Effector memory CD4-positive, alpha-beta T cell (primary cell): ENCODE measurements at places on chromosomes 12 and 14.
A peak's percentile ranks its signal among the peaks of the same experiment; 100 is the strongest.

- H3K27me3 ChIP-seq = no peaks in the 10 kb centered on the region
- H3K4me3 ChIP-seq = no peak overlapping the region
- peaks cover 10% of the 10 kb centered on the region for H3K4me1 ChIP-seq
- peaks cover 29% of the 10 kb centered on the region for H3K36me3 ChIP-seq
- H3K27ac ChIP-seq = no peak overlapping the region
- no peak for DNase-seq
Measured at GRCh38 chr12:64497484-64497883, 45.6 kb downstream of the TBK1 start.

GRCh38 chr12:62542814-62543213 is 76.2 kb downstream of the MON2 start:
- no peak overlapping the region for H3K4me3 ChIP-seq
- DNase-seq = no peak
- no peak overlapping the region for H3K27ac ChIP-seq
- no peaks in the 10 kb centered on the region for H3K27me3 ChIP-seq
- peaks cover 20% of the 10 kb centered on the region for H3K36me3 ChIP-seq
- no peaks in the 10 kb centered on the region for H3K4me1 ChIP-seq

DNA sequence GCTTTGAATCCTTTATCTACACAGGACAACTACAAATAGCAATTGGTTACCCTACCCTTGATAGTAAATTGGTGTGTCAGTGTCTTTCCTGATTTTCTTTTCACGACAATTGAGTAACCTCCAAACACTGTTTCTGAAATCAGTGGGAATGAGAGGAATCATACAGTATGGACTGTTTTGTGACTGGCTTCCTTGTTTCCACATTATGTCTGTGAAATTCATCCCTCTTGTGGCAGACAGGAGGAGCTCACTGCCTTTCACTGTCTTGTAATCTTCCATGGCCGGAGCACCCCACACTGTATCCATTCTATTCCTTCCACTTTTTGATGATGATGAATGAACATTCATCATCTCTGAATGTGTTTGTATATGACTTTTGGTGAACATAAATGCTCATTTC is 164.0 kb upstream of the PZP start:
- DNase-seq = no peak
- no peaks in the 10 kb centered on the region for H3K27me3 ChIP-seq
- H3K27ac ChIP-seq = no peak overlapping the region

DNA sequence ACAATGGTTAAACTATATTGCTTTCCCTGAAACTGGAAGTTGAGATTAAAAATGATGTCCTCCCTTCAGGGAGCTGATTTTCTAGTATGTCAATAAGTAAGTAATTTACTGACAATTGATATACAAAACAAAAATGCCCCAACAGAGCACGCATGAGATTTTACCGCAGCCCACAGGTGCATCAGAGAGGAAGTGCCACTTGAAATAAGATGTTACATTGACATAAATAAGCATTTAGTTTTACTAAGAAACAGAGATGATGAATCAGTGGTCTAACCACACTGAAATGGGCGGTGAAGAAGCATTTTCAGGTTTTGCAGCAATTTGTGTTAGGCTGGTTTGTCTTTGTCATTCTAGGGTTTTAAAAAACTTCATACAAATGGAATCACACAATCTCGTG is 8.8 kb upstream of the CLECL1 start:
- H3K27me3 ChIP-seq = no peaks in the 10 kb centered on the region
- H3K36me3 ChIP-seq = no peaks in the 10 kb centered on the region
- H3K27ac ChIP-seq = peak overlapping the region; percentile 69
- H3K4me1 ChIP-seq = peaks cover 33% of the 10 kb centered on the region
- DNase-seq = peak; percentile 69

DNA sequence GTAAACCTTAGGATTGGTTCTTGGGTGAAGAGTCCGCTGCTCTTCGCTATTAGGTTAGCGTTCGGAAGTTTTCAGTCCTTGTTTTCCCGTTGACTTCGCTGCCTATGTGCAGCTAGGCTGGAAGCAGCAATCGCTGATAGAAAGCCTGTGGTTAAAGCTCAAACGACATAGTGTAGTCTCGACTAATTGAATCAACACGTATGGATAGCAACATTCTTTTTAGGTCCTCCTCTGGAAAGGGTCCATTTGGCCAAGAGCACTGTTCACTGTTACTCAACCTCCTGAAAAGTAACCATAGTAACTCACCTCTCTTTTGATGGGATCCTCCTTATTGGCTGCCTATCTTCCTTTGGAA is 355.5 kb downstream of the SNAPC1 start:
- no peaks in the 10 kb centered on the region for H3K36me3 ChIP-seq
- H3K27me3 ChIP-seq = peaks cover 15% of the 10 kb centered on the region
- H3K4me1 ChIP-seq = peaks cover 9% of the 10 kb centered on the region
- no peak overlapping the region for H3K4me3 ChIP-seq
- DNase-seq = no peak

GRCh38 chr14:103213331-103213730 is 90.1 kb downstream of the TNFAIP2 start:
- DNase-seq = no peak
- no peaks in the 10 kb centered on the region for H3K4me1 ChIP-seq
- H3K4me3 ChIP-seq = no peak overlapping the region
- H3K27ac ChIP-seq = no peak overlapping the region
- H3K27me3 ChIP-seq = peaks cover 18% of the 10 kb centered on the region
- H3K36me3 ChIP-seq = no peaks in the 10 kb centered on the region

- H3K36me3 ChIP-seq = no peaks in the 10 kb centered on the region
- no peaks in the 10 kb centered on the region for H3K27me3 ChIP-seq
- H3K4me3 ChIP-seq = no peak overlapping the region
- H3K27ac ChIP-seq = no peak overlapping the region
- no peaks in the 10 kb centered on the region for H3K4me1 ChIP-seq
Measured at GRCh38 chr12:119835068-119835467, 42.1 kb downstream of the CIT start.

DNA sequence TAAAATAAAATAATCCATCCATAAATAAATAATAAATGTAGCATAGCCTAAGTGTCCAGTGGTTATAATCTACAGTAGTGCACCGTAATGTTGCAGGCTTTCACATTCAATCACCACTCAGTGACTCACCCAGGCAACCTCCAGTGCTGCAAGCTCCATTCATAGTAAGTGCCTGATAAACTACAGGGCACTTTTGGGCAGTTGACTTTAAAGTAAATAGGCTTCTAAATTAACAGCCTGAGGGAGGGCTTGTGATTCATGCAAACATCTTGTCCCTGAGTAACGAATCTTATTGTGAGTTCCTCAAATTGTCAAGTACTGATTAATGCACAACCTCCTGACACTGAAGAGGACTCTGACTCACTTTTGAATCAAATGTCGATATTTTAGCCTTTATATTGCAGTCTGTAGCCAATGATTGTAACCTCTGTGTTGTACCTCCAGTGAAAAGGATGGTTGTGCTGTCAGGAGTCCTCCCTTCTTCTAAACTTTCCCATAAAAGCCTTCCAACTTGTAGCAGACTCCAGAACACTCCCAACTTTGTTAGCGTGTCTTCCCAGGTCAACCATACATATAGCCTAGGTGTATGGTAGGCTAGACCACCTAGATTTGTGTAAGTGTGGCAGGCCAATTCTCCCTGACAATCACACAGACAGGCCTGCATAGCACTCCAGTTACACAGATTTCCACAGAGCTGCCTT is 55.0 kb upstream of the BICD1 start:
- no peaks in the 10 kb centered on the region for H3K4me1 ChIP-seq
- no peak overlapping the region for H3K27ac ChIP-seq
- no peaks in the 10 kb centered on the region for H3K36me3 ChIP-seq
- no peak overlapping the region for H3K4me3 ChIP-seq
- DNase-seq = no peak

- H3K4me1 ChIP-seq = peaks cover 16% of the 10 kb centered on the region
- no peaks in the 10 kb centered on the region for H3K27me3 ChIP-seq
- no peaks in the 10 kb centered on the region for H3K36me3 ChIP-seq
- no peak overlapping the region for H3K4me3 ChIP-seq
- H3K27ac ChIP-seq = no peak overlapping the region
- DNase-seq = no peak
Measured at GRCh38 chr12:4112290-4112689, 161.3 kb upstream of the CCND2 start.

- DNase-seq = no peak
- no peaks in the 10 kb centered on the region for H3K4me1 ChIP-seq
- no peaks in the 10 kb centered on the region for H3K36me3 ChIP-seq
- no peaks in the 10 kb centered on the region for H3K27me3 ChIP-seq
Measured at GRCh38 chr12:28645436-28645835, 455.2 kb downstream of the CCDC91 start.

DNA sequence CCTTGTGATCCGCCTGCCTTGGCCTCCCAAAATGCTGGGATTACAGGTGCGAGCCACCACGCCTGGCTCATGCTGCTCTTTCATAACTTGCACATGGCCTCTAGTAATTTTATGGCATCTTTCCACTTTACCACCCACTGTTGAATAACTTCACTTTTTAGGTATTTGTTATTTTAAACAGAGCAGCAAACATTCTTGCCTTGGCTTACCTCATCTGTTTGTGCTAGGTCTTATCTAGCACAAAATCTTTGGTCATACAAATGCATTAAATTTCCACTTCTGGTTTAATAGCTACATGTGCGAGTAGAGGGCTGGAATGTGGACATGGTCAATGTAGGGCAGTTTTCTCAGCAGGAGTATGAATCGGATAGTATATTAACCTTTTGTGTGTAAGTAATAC is 38.8 kb upstream of the ATF7IP start:
- H3K4me1 ChIP-seq = no peaks in the 10 kb centered on the region
- no peak overlapping the region for H3K4me3 ChIP-seq
- H3K27ac ChIP-seq = no peak overlapping the region
- no peaks in the 10 kb centered on the region for H3K27me3 ChIP-seq
- no peak for DNase-seq

DNA sequence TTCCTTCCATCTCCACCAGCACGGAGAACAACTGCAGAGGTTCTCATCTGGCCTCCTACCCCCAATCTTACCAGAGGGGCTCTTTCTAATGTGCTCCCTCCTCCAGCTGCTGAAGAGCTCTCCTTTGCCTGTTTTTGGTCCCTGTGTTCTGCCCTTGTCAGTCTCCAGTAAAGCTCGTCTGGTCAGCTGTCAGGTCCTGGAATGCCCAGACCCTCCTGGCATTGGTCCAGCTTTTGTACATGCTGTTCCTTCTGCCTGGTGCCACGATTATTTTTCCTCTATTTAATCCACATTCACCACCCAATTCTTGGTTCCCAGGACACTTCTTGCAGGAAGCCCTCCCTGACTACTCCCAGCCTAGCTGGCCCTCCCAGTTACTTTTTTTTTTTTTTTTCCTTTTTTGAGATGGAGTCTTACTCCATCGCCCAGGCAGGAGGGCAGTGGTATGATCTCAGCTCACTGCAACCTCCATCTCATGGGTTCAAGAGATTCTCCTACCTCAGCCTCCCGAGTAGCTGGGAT is 6.5 kb downstream of the SLC8B1 start:
- H3K4me3 ChIP-seq = no peak overlapping the region
- H3K36me3 ChIP-seq = peaks cover 20% of the 10 kb centered on the region
- peaks cover 6% of the 10 kb centered on the region for H3K4me1 ChIP-seq
- H3K27me3 ChIP-seq = no peaks in the 10 kb centered on the region
- no peak for DNase-seq
- H3K27ac ChIP-seq = no peak overlapping the region

- H3K27me3 ChIP-seq = no peaks in the 10 kb centered on the region
- H3K4me3 ChIP-seq = peak overlapping the region; percentile 74
- peaks cover 59% of the 10 kb centered on the region for H3K4me1 ChIP-seq
- peak overlapping the region; percentile 93 for H3K27ac ChIP-seq
Measured at GRCh38 chr14:73760598-73761586, 46.7 kb upstream of the PNMA1 start.

DNA sequence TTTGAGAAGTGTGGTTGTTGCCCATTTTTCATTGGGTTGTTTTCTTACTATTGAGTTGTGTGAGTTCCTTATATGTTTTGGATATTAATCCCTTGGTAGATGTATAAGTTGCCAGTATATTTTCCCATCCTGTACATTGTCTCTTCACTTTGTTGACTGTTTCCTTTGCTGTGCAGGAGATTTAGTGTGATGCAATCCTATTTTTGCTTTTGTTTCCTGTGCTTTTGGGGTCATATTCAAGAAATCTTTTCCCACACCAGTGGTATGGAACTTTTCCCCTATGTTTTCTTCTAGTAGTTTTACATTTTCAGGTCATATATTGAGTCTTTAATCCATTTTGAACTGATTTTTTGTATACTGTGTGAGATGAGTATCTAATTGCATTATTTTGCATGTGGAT is 92.8 kb downstream of the PTHLH start:
- H3K4me3 ChIP-seq = no peak overlapping the region
- no peaks in the 10 kb centered on the region for H3K27me3 ChIP-seq
- H3K4me1 ChIP-seq = no peaks in the 10 kb centered on the region
- DNase-seq = no peak
- H3K27ac ChIP-seq = no peak overlapping the region
- H3K36me3 ChIP-seq = no peaks in the 10 kb centered on the region

DNA sequence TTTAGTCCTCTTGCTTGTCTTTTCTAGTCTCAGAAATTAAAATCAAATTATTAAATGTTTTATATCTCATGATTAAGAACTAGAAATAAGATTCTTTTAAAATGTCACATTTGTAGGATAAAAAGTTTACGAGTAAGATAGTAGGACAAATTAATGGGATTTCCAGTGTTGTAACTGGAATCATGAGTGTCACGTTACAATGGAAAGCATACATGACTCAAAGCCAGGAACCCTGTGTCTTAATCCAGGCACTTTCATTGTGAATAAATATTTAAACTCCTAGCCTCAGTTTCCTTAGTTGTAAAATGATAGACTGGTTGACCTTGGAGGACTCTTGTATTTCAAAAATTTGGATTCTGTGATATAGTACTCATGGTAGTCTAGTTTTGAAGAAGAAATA is 84.9 kb downstream of the MIA2 start:
- no peaks in the 10 kb centered on the region for H3K27me3 ChIP-seq
- no peak overlapping the region for H3K27ac ChIP-seq
- DNase-seq = no peak

DNA sequence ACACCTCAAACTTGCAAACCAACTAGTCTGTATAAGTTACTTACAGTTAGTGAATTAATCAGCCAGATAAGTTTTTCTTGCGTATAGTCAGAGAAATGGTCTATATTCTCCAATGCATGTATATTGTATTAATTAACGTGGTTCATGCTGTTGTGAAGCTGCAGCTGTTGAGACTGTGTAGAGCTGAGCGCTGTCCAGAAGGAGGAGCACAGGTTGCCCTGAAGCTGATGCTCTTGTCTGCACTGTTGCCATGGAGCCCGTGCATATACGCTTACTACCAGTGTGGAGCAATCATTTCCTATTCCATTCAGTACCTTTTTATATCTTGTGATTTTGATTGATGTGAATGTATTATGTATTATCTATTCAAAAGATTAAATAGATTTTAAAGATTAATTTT is 74.3 kb upstream of the ARID2 start:
- no peaks in the 10 kb centered on the region for H3K36me3 ChIP-seq
- no peak overlapping the region for H3K27ac ChIP-seq
- H3K27me3 ChIP-seq = no peaks in the 10 kb centered on the region
- no peak overlapping the region for H3K4me3 ChIP-seq

GRCh38 chr14:23559010-23559925 is 3.2 kb downstream of the THTPA start:
- DNase-seq = peak; percentile 33
- peak overlapping the region; percentile 12 for H3K27ac ChIP-seq
- H3K27me3 ChIP-seq = no peaks in the 10 kb centered on the region
- H3K4me3 ChIP-seq = no peak overlapping the region
